HFF-Myc (cell line): ENCODE measurements at places on chromosomes 2 and 18.

DNA sequence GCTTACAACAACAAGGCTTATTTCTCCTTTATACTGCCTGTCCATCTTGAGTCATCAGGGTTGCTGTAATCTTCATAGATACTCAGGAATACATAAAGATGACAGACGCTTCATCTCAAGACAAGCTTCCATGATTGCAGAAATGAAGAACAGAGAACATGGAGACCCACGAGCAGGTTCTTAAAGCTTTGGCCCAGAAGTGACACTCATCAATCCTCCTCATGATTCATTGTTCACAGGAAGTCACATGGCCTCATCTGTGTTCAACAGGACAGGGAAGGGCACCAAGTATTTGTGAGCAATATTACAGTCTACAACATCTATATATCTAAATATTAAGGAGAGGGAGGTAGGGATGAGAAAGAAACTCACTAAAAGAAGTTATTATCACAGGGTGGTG lies 36.5 kb upstream of the PGAP1 start:
- DNase-seq, result no peak

GRCh38 chr2:171089489-171089888 lies 71.2 kb downstream of the TLK1 start:
- DNase-seq, result no peak

- no peak for DNase-seq
Measured at GRCh38 chr18:61549889-61550288, 216.7 kb downstream of the CDH20 start.

DNA sequence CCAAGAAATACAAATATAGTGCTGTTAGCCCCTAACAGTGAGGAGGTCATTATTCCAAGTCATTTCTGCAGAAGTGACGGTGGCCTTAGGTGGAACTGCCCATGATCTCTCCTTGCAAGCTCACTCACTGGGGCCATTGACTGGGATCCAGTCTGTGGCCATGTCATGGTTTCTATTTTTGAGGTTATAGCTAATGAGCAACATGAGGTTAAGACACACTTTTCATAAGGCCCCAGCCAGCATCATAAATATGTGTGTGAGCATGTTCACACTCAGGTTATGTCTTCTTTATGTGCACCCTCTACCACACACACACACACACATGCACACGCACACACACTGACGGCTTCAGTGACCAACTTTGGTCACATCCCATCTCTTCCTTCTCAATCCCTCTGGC lies 484 bp downstream of the AFF3 start:
- DNase-seq, result no peak

DNA sequence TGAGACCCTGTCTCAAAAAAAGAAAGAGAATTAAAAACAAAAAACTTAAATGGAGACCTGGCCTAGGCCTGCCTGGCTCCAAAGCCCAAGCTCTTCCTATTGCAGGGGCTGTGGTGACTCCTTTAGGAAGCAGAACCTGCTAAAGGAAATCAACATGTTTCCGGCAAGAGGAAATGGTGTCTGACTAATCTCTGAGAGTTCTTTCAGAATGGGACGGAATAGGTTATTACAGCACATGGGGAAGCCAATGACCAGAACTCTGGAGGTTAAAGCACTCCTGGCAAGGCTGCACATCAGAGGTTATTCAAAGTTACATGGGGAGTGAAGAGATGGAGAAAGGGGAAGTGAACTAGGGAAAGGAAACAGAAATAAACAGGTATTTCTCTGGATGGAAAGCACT lies 21.4 kb downstream of the KIF3C start:
- no peak for DNase-seq

DNA sequence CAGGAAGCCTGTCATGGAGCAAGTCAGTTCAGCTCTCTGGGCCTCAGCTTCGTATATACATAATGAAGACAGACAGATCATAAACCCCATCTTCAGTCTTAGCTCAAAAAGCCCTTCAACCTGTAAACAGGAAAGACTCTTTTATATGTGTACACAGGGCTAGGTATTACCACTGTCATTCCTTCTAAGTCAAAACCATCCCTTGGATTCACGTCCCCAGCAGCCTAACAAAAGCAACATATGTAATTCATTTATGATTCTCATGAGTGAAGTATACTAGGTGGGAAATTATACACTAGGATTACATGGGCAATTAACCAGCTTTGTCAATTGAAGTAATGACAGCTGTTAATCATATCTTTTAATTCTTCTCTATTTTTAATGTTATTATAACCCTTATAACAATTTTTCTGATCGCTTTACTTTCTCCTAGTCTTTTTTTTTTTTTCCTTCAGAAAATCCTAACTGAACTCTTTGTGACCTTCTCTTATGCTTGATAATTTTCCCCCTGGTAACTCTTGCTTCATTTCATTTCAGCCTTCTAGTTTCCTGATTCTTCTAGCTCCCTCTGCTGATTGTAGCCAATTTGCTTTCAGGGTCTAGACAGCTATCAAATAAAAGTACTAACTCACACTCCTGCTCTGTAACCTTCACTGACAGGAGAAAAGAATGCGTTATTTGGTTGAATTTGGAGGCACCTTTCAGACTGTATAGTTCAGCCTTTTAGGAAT lies 99.7 kb downstream of the RBM43 start:
- peak; percentile 19 for DNase-seq

DNA sequence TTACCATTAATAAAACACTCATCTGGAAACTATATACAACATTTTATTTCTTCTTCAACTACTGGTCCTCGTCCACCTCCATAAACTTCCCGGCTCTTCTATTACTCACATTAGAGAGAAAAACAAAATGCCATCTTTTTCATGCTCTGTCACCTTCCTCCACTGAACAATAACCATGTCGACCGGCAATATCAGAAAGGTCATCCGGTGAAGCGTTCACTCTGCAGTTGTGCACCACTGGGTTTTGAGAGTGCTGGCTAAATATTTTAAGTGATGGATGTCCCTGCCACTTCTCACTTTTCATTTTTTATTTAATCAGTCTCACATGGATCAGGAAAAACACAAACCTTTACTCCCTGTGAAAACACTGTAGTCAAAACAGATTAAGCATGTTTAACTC lies 48.2 kb downstream of the SPP2 start:
- no peak for DNase-seq

DNA sequence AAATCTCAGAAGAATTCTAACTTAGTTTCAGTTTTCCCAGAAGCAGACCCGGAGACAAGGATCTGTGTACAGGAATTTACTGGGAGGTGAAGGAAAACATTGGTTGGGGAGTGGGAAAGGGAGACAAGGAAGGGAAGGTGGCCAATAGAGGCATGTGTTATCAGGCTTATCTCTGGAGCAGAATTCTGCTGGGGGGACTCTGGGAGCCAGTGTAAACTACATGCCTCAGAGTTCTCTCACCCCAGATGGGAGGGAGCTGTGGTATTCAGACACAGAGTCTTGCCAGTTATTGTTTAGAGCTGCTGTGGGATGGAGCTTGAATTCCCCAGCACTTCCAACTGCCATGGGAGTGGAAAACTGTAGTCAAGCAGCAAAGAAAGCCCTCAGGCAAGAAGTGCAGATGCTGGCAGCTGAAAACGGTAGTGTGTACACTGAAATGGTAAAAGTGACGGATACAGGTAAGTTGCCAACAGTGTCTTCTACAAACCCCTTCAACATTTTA lies 19.0 kb downstream of the DNPEP start:
- peak; percentile 31 for DNase-seq

GRCh38 chr18:33446604-33447003 lies 6.1 kb upstream of the CCDC178 start:
- no peak for DNase-seq

GRCh38 chr2:100267751-100268150 lies 54.5 kb downstream of the LONRF2 start:
- no peak for DNase-seq

- DNase-seq, result no peak
Measured at GRCh38 chr2:227456772-227457171, 15.2 kb upstream of the AGFG1 start.

GRCh38 chr2:28532399-28532798 lies 36.5 kb downstream of the PLB1 start:
- no peak for DNase-seq

- no peak for DNase-seq
Measured at GRCh38 chr2:192148620-192149321, 46.0 kb downstream of the TMEFF2 start.

- DNase-seq, result no peak
Measured at GRCh38 chr18:6782861-6783260, 53.3 kb downstream of the ARHGAP28 start.

- no peak for DNase-seq
Measured at GRCh38 chr2:28639092-28639691, 112.4 kb upstream of the PPP1CB start.

GRCh38 chr2:34174506-34174905 lies 575.4 kb upstream of the FAM98A start:
- DNase-seq, result no peak

DNA sequence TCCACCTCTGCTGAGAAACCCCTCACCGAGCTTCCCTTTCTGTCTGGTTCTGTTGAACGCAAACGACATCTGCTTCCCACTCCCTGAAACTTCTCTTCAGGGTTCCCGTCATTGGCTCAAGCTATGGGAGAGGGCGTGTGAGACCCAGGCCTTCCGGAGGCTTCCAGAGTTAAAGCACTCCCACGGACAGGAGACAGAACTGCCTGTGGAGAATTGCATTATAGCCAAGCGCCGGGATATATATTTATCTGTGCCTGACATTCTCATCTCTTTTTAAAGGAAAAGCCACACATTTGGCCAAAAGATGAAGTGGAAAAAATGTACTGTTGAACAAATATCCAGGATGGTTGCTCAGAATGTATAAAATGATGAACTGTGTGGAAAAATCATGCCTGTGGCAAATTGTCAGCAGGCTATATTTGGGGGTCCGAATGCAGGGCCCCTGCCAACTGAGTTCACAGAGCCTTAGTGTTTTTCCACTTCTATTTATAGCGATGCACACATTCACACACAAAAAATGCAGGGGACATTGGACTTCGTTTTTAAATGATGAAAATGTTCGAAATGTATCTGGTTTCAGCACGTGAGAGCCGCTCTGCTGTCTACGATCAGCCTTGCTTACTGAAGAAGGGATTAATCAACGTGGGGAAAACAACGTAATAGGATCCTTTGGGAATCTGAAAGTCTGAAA lies 59.5 kb downstream of the E2F6 start:
- no peak for DNase-seq

GRCh38 chr2:205764270-205764746 lies 82.0 kb downstream of the NRP2 start:
- no peak for DNase-seq

DNA sequence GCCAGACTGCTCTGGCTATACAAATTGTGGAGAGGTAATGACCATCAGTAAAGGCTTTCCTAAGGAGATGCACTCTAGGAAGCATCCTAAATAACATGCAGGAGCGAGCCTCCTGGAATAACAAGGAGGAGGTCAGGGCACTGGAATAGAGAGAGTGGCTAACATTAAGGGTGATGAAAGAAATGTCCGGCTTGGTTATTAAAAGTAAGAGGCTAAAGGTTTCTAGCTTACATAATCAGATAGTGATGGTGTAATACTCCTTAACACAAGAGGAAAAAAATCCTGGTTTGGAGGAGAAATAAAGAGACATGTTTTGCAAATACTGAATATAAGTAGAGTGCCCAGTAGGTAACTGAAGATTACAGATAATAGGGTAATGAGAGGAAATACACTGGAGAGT lies 365.7 kb downstream of the ZEB2 start:
- DNase-seq, result no peak

DNA sequence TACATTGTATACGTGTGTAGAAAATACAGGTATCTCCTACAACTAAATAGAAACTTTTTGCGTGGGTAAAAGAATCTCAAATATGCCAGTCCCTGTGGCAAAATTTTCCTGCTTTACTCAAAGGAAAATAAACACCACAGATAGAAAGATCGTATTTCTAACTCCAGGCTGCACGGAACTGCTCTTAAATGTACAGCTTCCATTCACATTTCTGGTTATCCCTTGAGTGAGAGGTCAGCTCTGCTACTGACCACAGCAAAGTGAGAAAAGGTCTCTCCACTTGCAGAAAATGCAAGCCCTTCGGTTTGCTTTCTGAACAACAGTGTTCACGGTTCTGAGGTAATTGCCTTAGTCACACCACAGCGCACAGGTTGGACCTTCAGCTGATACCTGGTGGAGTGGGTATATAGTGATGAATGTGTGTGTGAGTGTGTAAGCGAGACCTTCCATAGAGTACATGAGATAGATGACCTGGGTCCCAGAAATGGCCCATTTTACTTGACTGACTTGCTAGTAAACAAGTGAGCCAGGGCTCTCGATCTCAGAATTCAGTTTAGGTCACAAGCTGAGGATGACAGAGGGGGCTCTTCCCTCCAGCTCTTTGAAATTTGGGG lies 52.1 kb downstream of the ALPK2 start:
- DNase-seq, result no peak

DNA sequence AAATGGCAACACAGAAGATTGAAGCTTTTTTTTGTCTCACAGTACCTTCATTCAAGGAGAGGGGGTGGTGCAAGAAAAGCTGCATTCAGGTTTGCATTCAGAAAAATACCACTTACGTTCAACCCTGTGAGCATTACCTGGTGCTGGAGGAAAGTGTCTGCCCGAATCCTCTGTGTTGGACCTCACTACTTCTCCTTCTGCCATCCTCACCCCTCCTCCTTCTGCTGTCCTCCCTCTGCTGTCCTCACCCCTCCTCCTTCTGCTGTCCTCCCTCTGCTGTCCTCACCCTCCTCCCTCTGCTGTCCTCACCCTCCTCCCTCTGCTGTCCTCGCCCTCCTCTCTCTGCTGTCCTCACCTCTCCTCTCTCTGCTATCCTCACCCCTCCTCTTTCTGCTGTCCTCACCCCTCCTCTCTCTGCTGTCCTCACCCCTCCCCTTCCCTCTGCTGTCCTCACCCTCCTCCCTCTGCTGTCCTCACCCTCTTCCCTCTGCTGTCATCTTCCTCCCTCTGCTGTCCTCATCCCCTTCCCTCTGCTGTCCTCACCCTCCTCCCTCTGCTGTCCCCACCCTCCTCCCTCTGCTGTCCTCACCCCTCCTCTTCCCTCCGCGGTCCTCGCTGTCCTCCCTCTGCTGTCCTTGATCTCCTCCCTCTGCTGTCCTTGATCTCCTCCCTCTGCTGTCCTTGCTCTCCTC lies 11.3 kb downstream of the GAD1 start:
- DNase-seq, result no peak

GRCh38 chr18:74284191-74284979 lies 7.4 kb downstream of the CYB5A start:
- DNase-seq, result no peak

- no peak for DNase-seq
Measured at GRCh38 chr2:104539649-104540048, 314.3 kb upstream of the POU3F3 start.

- DNase-seq, result no peak
Measured at GRCh38 chr2:160635488-160635887, 141.9 kb upstream of the RBMS1 start.

DNA sequence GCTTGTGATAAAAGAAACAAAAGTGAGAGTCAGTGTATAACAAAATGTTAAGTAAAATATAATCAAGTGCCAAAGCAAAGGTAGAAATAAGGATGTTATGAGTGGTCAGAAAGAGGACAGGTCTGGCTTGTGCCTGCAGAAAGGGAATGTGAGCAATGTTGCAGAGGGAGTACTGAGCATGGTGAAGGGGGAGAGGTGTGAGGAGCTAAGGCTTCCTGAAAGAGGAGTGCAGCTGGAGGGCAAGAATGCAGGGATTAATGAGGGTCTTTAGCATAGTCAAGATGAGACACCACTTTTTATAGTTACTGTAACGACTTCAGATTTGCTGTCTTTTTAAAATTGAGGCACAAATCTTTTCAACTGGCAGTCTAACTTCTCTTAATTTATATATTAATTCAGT lies 22.0 kb upstream of the FIGN start:
- no peak for DNase-seq
